Activated CD4-positive, alpha-beta T cell treated with anti-CD3 and anti-CD28 coated beads, Interleukin-2, Interleukin-6, amounts not matched to agents 100 ng/mL and 50 ng/mL, durations not matched to agents 16 hours and 8 hours (primary cell): ENCODE measurements at places on chromosomes 11 and 22.

- DNase-seq, result no peak
Measured at GRCh38 chr11:3197878-3198528, 20.6 kb downstream of the MRGPRG start.

GRCh38 chr11:132901638-132902471, 630.4 kb downstream of the OPCML start:
- DNase-seq, result no peak

- DNase-seq, result no peak
Measured at GRCh38 chr22:23325183-23325582, 144.9 kb downstream of the BCR start.

DNA sequence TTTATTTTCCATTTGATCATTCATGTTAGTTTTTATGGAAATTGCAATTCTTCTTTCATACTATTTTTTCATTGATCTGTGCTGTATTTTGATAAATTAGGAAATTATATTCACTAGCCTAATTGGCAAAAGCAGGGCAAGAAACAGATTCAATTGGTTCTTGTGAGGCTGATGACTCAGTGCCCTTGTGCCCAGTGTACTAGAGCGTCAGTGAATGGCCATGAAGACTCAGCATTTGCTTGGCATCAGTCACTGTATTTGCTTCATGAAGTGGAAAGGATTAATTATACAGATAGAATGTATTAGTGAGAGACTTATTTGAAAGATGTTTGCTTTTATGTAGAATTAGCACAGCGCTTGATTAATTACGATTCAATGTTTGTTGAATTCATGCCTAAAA, 31.8 kb downstream of the MRGPRX1 start:
- no peak for DNase-seq

- DNase-seq, result no peak
Measured at GRCh38 chr11:14262271-14262846, 96.6 kb downstream of the RRAS2 start.

GRCh38 chr11:98307827-98308491, 712.8 kb upstream of the CNTN5 start:
- no peak for DNase-seq

DNA sequence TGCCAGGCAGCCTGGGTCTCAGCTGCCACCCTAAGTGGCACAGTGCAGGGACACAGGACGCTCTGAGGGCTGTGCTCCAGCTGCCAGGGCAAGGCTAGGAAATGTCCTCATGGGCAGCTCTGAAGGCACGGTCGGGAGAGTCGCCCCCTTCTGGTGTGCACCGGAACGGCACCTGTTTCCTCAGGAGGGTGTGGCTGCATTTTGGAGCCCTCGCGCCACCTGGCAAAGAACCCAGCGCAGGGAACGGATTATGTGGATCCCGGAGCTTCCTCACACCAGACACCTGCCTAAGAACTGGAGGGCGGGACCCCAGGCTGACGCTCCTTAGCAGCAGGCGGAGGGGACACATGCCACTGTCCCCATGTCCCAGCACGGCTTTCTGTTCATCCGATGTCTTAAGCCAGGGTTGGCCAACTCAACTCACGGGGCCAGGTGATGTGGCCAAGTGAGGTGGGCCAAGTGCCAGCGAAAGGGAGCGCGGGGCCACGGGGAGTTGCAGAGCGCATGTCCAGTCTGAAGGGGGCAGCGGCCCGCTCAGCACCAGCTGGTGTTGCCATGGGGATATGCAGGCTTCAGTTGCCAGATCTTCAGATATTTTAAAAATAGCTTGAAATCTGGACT, 5.1 kb upstream of the SLC22A8 start:
- DNase-seq, result peak; percentile 55

- no peak for DNase-seq
Measured at GRCh38 chr22:39765046-39765445, 128.5 kb downstream of the ENTHD1 start.

- DNase-seq, result no peak
Measured at GRCh38 chr11:68727783-68728182, 23.5 kb downstream of the TESMIN start.
